CD4-positive, alpha-beta T cell treated with Interleukin-4 for 1 hour (primary cell): ENCODE measurements at places on chromosomes 6 and 20.

DNA sequence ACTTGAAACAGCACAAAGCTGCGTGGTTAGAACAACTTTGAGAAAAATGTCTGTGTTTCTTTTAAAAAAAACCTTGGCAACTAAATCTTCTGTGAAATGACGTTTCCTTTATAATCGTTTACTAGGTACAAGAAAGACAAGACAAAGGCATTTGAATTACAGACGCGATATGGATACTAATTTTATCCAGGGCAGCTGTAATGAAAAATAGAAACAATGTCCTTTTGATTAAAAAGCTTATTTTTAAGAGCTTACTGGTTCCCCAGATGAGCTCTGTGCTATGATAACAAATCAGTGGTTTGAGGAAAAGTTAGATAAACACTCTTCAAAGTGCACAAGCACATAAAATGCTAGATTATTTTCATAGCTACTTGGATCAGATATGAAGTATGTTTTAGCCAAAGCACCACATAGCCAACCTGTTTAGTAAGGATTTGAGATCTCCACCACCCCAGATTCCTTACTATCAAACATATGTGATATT lies 1.6 kb upstream of the SYNCRIP start:
- DNase-seq: no peak

DNA sequence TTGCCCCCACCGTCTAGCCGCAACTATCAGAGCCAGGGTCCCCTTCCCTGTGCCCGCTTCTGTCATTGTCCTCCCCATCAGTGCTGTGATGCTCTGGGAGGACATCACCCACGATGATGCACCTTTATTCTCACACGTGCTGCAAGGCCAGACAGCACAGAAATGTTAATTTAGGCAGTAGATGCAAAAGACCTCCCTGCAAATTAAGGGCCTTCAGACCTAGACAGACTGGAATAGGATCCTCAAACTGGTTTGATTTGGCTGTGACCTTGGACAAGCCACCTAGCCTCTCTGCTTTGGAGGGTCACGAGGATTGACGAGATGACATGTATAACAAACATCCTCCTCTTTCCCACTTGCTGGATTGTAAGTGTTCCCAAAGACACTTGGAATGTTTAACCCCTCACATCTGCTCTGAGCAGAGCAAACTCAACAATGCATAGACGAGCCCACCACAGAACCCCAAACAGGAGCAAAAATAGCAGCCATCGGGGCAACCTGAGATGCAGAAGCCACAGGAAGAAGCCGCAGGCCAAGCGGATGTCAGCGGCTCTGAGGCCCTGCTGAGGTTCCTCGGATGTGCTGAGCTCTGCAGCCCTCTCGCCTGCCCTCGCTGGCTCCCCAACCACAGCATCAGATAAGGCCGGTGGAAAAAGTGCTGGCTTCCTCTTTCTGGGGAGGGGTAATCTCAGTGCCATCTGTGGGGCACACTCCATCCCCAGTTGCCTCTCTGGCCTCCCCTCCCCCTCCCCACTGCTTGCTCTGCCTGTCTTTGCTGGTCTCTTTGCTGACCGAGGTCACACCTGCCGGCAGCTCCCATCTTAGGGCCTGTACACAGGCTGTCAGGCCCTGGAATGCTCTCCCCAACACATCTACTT lies 35.3 kb downstream of the TOX2 start:
- peak; percentile 73 for DNase-seq

DNA sequence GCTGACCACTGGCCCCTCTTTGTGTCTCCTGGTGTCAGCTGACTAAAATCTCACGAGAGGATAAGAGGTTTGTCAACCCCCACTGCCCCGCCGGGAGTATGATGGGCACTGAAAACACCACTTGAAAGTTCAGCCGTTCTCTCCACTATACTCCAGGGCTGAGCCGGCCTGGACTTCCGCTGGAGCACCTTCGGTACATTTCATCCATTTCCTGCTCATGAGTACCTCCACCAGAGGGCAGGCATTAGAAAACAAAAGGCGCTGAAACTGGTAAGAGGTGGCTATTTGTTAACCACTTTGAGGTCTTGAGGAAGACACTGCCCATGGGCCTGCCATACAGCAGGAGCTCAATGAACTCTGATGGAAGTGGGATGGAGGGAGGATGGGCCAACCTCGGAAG lies 17.9 kb upstream of the ANKRD60 start:
- no peak for DNase-seq

- no peak for DNase-seq
Measured at GRCh38 chr20:20327746-20328145, 40.2 kb upstream of the INSM1 start.

DNA sequence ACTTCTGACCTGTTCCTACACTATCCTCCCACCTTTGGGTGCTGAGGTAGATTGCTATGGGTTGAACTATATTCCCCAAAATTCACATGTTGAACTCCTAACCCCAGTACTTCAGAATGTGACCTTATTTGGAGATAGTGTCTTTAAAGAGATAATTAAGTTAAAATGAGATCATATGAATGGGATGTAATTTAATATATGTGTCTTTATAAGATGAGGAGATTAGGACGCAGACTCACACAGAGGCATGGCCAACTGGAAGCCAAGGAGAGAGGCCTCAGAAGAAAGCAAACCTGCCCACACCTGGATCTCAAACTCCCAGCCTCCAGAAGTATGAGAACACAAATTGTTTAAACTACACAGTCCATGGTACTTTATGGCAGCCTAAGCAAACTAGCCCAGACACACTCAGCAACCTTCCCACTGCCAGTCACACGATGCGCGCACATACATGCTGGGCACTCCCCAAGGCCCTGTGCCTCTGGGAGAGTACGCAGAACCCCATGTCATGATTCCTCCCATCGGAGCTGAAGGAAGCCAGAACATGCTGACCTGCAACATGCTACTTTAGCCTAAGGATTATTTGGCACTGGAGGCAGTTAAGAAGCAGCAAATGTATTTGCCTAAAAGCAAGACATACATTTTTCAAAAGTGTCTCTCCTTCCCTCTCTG lies 8.9 kb upstream of the SLC22A1 start:
- DNase-seq: no peak

DNA sequence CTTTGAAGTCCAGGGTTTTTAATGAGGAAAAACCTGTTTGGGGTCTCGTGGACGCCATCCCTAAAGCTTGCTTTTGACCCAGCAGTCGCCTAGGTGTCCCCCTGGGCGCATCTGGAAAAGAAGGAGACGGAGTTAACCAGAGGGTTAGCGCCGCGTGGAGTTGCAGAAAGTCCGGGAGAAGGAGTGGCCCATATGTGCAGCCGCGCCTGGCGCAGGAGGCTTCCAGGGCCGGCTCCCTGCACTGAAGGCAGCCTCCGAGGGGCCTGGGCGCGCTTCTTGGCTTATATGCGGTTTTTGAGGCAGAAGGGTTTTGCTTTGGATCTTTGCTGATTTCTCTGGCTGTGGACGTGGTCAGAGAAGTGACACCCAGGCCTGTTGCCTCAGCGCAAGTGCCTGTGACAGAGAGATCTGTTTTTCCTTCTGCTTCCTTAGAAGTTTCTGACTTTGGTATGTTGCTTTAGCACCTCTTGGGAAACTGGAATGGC lies 987 bp downstream of the TMEM181 start:
- no peak for DNase-seq

DNA sequence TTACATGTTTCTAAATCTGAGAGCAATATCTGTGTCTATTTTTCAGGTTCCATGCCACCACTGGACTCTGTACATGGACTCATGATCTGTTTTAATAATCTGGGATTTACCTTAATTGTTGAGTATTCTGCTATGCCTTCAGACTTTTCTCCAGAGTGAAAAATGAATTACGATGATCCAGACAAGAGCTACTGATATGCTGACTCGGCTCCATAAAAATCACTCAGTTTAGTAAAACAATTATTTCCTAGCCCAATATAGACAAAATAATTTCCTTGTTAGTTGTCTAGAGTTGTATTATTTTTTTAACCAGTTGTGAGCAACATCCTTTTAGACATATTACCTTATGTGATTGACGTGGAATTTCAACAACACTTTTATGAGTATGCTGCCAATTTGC lies 736.8 kb downstream of the RFPL4B start:
- no peak for DNase-seq

- DNase-seq: no peak
Measured at GRCh38 chr6:139037490-139037889, 8.9 kb downstream of the ABRACL start.

DNA sequence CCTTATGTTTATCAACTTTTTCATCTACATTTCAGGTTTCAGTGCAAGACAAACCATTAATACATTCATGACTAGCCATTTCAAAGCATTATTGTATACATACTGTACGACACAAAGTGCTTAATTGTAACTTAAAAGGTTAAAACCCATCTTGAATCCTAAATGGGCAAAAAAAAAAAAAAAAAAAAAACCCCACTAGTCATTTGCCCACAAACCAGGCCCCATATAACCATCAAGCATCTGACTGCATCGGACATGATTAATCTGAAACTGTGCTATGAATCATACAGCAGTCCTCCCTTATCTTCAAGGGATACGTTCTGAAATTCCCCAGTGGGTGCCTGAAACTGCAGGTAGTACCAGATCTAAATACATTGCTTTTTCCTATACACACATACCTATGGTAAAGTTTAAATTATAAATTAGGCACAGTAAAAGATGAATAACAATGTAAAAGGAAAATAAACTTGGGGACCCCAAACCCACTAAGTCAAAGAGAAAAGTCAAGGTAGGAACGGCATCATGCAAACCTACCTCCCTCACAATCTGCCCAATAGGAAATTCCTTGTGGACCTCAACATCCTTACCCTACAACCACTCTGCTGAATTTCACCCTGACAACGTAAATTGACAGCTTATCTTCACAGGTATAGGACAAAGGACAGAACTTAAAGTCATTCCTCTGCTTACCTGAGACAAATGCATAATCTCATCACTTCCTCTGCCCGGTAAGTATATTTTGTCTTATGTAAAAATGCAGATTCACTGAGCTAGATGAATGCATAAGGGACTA lies 14.3 kb downstream of the B4GALT5 start:
- DNase-seq: no peak

DNA sequence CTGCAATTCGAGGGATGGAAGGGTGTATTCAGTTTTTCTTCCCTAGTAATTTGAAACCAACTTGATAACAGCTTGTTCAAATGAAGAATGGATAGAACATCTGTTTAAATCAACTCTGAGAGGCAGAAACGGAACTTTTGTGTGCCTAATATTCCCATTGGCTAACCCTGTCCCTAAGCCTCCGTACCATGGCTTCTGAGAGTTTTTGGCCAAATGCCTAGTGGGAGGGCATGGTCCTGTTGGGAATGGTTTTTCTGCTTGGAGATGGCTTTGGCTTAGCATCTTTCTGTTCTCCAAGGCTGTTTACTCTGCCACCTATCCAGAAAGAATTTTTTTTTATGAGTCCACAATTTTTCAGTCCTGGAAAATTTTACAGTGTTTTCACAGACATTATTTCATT lies 126.7 kb upstream of the MLIP start:
- DNase-seq: no peak

- DNase-seq: no peak
Measured at GRCh38 chr6:52415917-52416628, 4.1 kb upstream of the EFHC1 start.

DNA sequence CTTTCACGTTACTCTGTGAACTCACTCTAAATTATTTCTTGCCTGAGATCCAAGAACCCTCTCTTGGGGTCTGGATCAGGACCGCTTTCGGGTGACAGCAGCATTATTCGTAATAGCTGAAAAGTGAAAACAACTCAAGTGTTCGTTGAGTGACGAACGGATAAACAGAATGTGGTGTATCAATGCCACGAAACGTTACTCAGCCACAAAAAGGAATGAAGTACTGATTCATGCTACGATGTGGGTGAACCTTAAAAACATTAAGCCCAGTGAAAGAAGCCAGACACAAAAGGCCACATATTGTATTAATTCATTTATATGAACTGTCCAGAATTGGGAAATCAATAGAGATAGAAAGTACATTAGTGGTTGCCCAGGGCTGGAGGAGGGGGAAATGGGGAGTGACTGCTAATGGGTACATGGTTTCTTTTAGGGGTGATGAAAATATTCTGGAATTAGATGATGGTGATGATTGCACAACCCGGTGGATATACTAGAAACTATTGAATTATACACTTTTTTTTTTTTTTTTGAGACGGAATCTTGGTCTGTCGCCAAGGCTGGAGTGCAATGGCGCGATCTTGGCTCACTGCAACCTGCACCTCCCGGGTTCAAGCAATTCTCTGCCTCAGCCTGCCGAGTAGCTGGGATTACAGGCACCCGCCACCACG lies 8.4 kb downstream of the PTGIS start:
- DNase-seq: no peak

DNA sequence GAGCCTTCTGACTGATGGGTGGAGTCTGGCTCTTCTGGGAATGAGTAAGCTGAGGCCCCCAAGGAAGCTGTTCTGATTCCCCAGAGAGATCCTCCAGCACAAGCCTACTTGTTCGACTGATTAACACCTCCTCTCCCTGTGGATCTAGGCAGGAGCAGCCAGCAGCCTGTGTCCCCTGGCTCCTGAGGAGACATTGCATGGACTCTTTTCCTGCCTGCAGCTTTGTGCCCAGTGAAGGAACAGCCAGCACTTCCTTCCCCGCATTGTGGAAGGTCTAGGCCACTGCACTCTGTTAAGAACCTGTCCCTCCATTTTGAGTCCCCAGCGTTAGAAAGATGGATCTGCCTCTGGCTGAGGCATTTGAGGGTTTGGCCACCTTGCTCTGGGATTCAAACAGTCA lies 29.1 kb downstream of the LRFN2 start:
- DNase-seq: no peak

GRCh38 chr6:32920715-32921114 lies 20.1 kb downstream of the HLA-DMB start:
- no peak for DNase-seq

- no peak for DNase-seq
Measured at GRCh38 chr6:45478240-45478639, 100.5 kb upstream of the SUPT3H start.

DNA sequence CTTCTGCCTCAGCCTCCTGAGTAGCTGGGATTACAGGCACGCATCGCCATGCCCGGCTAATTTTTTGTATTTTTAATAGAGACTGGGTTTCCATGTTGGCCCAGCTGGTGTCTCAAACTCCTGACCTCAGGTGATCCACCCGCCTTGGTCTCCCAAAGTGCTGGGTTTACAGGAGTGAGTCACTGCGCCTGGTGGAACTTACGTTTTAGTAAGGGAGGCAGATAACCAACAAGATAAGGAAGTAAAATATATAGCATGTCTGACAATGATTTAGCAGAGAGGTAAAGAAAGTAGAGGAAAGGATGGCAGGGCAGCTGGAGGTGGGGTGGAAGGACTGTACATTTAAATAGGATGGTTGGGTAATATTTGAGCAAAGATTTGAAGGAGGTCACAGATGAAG lies 12.8 kb upstream of the MYMX start:
- no peak for DNase-seq
